ENCODE measurements at places on chromosomes 11 and 22.

GRCh38 chr22:42661985-42662831, 13.0 kb upstream of the CYB5R3 start:
- peak; percentile 89 for DNase-seq

DNA sequence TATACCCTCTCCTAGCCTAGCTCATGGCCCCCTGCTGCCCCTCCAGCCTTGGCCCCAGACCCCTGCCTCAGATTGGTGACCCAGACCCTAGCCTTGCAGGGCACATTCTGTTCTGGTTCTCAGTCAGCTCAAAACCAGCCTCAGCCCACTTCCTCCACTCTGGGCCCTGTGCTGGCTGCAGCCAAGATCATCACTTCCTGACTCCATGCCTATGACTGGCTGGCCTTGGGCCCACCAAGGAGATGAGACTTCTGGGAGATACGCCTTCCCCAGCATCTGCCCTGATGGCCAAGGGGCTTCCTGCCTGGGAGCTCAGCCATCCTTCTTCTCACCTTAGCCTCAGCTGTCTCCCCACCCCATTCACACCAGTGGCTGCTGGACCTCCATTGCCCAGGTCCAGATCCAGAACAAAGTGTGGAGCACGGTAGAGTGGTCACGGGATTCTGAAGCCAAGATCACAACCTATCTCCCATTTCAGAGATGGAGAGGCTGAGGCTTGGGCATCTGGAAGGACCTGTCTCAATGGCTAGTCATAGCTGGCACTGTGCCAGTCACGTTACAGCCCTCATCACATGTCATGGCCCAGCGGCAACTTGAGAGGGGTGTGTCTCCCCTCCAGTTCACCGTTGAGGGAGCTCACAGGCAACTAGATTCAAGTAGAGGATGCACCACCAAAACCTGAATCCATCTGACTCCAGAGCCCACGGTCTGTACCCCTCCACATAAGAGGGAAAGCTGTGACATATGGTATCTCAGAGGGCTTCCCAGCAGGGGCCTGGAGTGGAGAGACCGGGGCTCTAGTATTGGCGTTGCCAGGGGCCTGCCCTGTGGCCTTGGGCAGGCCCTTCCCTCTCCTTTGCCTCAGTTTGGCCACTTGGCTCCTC, 43.0 kb upstream of the KLHL35 start:
- DNase-seq = no peak

DNA sequence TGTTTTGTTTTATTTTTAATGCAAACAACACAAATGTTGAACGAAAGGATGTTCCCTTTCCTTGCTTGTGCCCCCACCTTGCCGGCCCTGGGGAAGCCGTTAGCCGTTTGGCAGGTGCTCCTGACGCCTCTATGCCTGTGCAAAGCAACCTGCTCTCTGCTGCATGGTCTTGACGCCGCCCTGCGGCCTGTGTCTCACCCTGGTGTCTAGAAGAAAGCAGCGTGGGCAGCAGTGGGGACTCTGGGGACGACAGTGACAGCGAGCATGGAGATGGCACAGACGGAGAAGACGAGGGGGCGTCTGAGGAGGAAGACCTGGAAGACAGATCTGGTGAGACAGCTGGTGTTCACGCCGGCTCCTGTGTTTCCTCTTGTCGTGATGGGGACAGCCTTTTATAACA, 5.5 kb downstream of the PHRF1 start:
- no peak for DNase-seq

DNA sequence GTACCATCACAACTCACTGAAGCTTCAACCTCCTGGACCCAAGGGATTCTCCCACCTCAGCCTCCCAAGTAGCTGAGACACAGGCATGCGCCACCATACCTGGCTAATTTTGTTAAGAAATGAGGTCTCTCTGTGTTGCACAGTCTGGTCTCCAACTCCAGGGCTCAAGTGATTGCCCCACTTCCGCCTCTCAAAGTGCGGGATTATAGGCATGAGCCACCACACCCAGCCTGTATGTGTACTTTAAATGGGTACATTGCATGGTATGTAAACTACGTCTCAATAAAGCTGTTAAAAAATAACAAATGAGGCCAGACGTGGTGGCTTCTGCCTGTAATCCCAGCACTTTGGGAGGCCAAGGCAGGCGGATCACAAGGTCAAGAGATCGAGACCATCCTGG, 36.2 kb upstream of the DDX6 start:
- no peak for DNase-seq

- peak; percentile 69 for DNase-seq
These were observed at the start of gene LRRC32 for GRCh38 chr11:76670485-76671236. Gene LRRC32, minus strand, starts transcription at chr11:76670747. Its CDS starts 4,793 bp downstream, at chr11:76665954.

DNA sequence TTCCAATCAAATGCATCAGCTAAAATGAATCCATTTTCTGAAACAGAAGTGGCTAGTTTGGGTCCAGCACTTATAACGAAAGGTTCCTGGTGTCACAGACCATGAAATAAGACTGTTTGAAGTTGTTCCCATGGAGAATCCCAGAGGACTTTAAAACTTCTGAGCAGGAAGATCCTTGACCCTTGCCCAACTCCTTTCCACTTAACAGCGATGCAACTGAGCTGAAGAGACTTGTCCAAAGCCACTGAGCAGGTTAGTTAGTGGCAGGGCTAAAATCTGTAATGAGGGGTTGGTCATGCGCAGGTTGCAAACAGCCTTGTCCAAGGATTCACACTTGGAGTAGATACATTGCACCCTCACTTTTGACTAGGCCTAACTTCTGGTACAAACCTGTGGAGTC, 1.3 kb downstream of the RAB38 start:
- no peak for DNase-seq

DNA sequence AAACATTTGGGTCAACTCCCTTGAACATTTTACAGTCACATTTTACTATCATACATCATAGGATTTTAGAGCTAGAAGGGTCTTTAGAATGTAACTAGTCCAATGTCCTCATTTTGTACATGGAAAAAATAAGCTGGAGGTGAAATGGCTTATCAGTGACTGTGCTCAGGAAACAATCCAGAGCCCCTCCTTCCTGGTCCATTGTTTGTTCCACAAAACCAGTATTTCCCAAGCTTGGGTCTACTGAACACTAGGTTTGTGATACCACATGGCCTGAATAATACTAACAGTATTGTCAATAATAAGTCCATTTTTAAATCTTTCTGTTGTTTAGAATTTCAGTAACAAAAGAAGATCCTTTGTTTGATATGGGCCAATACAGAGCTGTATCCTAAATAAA, 27.1 kb downstream of the PDGFD start:
- DNase-seq = no peak

DNA sequence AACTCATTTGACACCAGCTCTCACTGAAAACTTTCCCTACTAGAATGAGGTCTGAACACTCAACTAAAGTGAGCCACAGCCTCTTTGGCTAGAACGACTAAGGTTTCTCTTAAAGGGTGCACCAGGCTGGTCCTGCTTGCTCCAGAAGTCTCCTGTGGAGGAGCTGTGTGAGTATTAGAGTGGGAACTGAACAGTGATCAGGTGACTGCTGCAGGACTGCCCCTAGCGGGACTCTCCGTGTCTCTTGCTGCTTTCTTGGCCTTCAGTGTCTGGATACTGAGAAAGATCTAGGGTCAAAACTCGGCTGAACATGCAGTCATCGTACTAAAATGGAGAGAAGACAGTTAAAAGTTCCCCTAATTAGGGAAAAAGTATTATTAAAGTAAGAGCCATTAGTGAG, 34.6 kb downstream of the FAM118A start:
- DNase-seq = no peak
